ENCODE measurements at places on chromosomes 2 and 18. TPM values are rescaled to one million over a fixed set of nuclear protein-coding genes. Genes with fewer than 3 reads are reported as not detected.

DNA sequence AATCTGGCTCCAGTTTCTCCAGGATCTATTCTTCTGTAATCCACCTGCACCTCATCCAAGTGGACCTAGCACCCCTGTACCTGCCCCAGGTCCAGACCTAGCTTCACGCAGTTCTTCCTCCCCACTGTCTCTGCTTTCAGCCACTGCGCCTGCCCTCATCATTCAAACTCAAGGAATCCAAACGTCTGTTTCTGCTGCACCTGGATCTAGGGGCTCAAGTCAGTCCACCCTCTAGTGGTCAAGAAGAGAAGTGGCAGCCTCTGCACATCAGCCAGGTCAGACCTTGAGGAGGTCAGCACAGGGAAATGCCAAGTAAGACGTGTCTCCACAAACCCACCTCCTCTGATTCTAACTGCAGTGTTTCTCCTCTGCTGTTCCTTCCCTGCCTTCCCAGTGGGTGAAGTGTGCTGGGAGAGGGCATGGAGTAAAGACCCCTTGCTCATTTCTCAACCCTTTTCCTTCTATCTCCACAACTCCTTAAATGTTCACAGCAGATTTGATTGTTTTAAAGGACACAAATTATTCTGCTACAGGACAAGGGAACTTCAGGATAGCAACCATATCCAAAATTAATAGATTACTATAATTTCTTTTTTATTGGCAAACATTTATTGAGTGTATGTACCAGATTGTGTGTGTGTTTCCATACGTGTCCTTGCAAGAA, 8.6 kb upstream of the RNF152 start:
- DNase-seq: no peak

DNA sequence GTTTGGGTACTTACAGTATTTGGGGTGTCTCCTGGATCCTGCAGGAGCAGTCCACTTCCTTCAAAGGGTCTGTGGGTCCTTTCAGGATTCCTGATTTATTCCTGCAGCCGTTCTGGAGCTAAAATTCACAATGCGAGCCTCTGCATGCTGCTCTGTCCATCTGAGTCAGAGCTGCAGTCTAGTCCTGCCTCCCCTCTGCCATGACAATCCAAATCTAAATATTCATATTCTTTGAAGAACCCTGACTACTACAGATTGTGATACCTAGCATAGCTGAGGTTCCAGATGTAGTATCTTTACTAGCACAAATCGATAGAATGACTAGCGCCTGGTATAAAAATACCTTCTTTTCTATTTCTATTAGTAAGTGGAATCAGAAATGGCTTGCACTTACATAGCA, 31.3 kb upstream of the GAREM1 start:
- no peak for DNase-seq

DNA sequence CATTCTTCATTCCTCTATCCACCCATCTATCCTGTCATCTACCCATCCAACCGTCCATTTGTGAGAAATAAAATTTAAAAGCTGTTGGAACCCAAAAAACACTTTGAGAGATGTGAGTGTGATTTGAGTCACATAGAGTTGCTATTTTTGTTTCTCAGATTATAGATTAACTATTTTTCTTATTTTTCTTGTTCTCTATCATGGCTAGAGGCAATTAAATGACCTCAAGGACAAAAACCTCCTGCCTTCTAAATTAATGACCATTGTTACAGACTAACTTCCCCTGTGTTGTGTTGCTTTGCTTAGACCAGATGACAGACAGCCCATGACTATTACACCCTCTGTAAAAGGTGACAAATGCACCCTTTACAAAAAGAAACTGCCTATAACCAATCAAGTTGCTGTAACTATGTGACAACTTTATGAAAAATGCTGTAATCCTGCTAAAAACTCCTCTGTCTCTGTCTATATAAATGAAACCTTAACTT, 207.9 kb upstream of the CXCR4 start:
- DNase-seq: no peak

DNA sequence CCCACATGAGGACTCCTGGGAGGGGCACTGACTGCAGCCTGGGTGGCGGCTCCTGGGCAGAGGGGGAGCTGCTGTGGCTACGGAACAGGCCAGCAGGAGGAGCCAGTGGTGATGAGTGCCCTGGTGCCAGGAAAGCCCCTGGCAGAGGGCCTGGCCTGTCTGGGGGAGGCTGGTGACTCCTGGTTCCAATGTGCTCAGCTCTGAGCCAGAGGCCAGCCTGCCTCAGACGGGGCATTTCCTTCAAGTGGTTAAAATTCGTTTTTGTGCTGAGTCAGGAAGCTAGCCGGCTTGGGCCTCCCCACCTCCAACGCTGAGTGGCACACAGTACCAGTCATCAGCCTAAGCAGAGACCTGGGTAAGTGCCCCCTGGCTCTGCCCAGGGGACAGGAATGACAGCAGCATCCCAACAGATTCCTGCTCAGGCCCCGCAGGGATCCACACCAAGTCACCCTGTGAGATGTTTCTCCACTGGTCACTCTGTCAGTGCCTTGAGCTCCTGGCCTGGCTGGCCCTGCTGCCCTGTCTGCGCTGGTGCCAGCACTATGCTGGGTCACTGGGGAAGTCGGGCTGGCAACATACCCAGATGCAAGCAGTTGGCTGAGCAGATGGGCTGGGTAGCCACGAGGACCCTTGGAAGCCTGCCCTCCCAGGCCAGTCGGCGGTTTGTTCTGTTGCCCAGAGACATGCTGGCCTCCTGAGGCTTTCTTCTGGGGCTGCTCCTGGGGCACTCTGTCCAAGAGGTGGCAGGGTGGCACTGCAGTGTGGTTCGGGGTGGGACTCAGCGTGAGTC, 7.1 kb upstream of the KLF11 start:
- DNase-seq: no peak

- DNase-seq: no peak
These were observed 114.7 kb upstream of the CAVIN2 start for GRCh38 chr2:191961556-191961955.

- no peak for DNase-seq
These were observed 64.0 kb downstream of the RALBP1 start for GRCh38 chr18:9539283-9539682.

DNA sequence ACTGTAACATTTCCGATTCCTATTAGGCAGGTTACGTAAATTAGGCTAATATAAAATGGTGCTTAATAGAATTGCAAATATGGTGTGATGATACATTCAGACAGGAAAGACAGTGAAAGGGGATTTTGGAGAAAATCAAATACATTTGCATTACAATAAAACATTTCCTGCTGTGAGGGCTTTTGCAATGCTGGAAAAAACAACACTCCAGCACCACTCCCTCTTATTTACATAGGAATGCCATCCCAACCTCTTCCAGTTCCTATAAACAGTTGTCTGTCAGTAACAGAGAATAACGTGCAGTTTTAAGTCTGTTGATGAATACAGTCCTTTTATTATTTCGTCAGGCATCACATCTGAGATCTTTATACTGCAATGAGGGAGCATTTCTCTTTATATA, 298.8 kb upstream of the FANCL start:
- no peak for DNase-seq

- no peak for DNase-seq
These were observed 291.1 kb upstream of the CDH7 start for GRCh38 chr18:65459741-65460140.

GRCh38 chr2:141455211-141455826, 675.5 kb downstream of the LRP1B start:
- DNase-seq: no peak

GRCh38 chr2:237231593-237231992, 145.9 kb downstream of the COPS8 start:
- no peak for DNase-seq

GRCh38 chr2:158618891-158619490, 162.2 kb downstream of the PKP4 start:
- DNase-seq: no peak

DNA sequence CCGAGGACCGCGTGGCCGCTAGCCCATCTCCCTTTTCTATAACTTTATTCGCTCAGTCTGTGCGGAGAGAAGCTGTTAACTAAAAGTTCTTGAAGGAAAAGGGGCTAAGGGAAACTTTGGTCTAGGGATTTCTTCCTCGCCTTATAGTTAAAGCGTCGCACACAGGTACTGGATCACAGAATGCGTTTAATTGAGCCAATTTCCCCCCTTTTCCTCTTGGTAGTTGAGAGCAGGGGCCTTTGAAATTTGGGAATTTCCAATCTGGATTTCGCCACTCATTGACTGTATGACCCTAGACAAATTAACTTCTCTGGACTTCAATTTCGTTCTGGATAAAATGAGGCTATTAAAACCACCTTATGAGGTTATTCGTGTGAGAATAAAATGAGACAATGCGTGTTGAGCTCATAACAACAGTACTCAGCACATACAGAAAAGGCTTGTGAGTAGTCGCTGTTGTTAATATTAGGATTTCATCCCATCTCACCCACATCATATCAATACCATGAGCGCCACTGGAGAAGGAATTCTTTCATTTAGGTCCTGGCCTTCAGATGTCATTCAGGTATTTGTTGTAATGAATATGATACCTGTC, 763 bp upstream of the OLA1 start:
- DNase-seq: no peak

- DNase-seq: peak; percentile 59
These were observed 4.4 kb downstream of the CCL20 start for GRCh38 chr2:227817850-227818674.

Gene C1QL2
- total RNA-seq: 0.66 TPM

Gene NOTO
- total RNA-seq: not detected

Gene HOXD3
- 14.4 TPM for total RNA-seq

Gene SLC9A4
- total RNA-seq: not detected
